ENCODE measurements at places on chromosomes 16 and 17. TPM values are rescaled to one million over a fixed set of nuclear protein-coding genes. Genes with fewer than 3 reads are reported as not detected.

The CD2BP2 gene
- 15.1 TPM for total RNA-seq

The KRT36 gene
- total RNA-seq: not detected

The SGCA gene
- 78.5 TPM for total RNA-seq

The RBFOX1 gene
- total RNA-seq: not detected

GRCh38 chr16:49706620-49707355, 149.1 kb downstream of the ZNF423 start:
- DNase-seq: no peak

GRCh38 chr16:50657241-50657640, 23.9 kb downstream of the SNX20 start:
- DNase-seq: no peak
